ENCODE measurements at places on chromosomes 1 and 21. TPM values are rescaled to one million over a fixed set of nuclear protein-coding genes. Genes with fewer than 3 reads are reported as not detected.

The PRELP gene
- not detected for total RNA-seq

The EDARADD gene
- total RNA-seq, result 35.4 TPM

The RIPPLY3 gene
- 1.2 TPM for total RNA-seq

The BEST4 gene
- total RNA-seq, result 0.15 TPM

The KCNJ10 gene
- total RNA-seq, result 0.08 TPM

The TSPEAR gene
- not detected for total RNA-seq
